ENCODE measurements at places on chromosomes 2 and 18.

GRCh38 chr2:195168369-195168768, 488.7 kb upstream of the SLC39A10 start:
- DNase-seq, result no peak

- no peak for DNase-seq
Observed at GRCh38 chr2:55985406-55985805, 61.8 kb upstream of the EFEMP1 start.

DNA sequence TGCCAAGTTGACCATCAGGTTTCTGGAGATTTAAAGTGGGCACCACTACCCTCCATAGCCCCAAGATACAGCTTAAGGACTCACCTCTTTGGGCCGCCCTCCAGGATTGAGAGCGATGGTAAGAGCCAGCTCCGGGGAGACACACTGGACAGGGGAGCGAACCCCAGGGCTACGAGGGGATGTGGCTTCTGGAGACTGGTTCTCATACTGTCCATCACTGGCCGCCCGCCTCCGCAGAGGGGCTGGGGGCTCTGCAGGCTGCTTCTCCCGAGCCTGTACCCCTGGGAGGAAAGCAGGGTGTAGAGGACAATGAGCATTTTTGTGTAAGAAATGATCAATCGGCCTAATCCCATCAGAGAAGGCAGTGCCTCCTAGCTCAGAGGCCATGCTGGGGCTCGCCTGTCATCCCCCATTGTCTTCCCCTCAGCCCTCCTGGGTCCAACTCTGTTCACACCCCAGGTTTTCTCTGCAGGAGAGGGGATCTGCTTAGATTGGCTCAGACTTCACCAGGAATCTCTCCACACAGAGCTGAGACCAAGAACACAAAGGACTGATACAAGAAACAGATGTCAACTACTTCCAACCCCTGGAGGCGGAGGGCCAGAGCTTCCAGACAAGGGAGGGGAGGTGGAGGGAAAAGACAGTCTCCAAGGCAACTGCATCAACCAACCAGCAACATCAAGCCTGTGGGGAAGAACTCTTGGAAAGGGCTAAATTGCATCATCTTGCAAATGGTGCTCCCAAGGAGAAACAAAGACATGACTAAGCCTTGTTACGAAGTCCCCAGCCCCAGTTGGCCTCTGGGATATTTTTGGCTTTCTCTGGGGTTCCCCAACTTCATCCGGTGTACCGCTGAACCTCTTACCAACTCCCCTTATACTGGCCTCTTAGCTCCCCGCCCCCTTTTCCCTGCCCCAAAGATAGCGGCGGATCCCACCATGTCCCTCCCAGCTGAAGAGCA, 166.6 kb downstream of the TNS1 start:
- DNase-seq, result no peak

DNA sequence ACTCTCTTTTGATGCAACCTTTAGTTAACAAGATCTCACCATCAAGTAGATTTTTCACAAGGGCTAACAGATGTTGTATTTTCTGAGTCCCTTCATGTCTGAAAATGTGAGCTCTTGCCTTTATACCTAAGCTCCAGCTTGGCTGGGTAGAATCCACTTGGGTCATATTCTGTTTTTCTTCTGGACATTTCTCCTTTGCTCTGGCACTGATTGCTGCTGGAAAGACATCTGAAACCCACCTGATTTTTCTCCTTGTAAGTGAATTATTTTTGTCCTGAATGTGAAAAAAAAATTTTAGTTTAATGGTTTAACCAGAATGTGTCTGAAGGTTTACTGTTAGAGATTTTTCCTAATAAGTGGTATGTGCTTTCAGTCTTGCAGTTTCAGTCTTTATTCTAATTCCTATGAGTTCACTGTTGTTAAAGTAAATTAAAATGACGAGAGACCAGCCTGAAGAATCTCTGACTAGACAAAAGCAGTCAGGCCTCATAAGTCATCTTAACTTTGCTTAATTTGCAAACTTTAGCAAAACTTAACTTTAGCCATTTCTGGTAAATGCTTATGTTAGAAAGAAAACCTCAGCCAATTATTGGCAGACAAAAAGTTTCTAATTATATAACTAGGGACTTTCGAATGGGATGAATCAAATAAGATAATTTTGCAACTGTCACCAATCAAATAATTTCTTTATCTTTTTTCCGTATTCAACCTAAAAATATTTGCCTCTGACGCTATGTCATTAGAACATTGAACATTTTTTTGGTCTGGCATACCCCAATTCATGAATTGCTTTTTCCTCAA, 70.8 kb downstream of the ACAA2 start:
- no peak for DNase-seq

DNA sequence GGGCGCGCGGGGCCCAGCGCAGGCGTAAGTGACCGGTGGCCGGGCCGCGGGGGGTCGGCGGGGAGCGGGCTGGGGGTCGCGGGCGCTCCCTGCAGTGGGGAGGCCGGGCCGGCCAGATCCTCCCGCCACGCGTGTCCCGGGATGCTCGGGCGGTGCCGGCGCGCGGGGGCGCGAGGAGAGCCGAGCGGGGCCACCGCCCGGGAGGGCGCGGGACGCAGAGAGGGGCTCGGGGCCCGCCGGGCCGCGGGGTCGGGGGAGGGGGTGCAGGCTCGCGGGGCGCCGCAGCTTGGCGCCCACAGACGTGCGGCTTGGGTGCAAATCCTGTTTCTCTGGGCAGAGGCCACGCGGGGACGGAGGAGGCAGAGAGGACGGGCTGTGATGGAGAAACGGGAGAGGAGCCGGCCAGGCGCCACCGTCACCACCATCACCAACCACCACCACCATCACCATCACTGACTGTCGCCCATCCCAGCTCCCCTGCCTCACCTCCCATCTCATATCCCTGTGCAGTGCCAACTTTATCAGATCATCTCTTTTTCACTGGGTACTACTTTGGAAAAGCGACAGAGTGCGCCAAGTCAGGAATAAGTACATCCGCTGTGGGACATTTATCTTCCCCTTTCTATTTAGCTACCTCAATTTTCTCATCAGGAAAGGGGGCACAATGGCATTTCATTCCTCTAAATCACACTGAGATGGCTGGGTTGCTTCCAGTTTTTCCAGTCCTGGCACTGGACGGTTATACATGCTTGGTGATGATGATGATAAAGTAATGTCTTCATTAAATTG, 97.2 kb upstream of the GPR45 start:
- no peak for DNase-seq

DNA sequence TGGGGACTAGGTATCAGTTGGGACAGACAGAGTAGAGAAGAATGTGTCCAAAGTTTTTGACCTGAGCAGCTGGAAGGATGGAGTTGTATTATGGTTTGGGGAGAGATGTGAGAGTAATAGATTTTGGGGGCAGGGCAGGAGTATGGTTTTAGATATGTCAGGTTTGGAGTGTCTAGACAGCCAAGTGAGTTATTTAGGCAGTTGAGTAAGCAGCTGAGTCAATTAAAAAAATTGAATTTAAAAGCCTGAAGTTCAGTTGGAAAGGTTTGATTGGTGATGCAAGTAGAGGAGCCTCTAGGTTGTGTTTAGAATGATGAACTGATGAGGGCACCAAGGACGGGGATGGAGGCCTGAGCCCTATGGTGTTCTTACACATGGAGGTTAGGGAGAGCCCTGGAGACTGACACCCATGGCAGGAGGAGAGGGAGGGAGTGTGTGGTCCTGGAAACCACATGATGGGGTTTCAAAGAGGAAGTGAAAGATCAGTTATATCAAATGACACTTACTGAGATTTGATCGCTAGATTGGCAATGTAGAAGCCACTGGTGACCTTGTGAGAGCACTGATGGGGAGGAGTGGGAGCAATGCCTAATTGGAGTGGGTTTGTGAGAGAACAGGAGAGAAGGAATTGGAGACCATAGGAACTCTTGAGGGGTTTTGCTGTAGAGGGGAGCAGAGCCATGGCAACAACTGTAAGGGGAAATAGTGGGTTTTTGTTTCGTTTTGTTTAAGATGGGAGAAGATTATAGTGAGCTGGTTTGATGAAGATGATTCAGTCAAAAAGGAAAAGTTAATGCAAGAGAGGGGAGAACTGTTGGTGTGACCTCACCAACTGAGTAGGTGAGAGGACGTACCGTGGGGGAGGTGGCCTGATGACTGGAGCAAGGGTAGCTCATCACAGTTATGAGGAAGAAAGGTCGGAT, 10.3 kb downstream of the ITGA6 start:
- no peak for DNase-seq

DNA sequence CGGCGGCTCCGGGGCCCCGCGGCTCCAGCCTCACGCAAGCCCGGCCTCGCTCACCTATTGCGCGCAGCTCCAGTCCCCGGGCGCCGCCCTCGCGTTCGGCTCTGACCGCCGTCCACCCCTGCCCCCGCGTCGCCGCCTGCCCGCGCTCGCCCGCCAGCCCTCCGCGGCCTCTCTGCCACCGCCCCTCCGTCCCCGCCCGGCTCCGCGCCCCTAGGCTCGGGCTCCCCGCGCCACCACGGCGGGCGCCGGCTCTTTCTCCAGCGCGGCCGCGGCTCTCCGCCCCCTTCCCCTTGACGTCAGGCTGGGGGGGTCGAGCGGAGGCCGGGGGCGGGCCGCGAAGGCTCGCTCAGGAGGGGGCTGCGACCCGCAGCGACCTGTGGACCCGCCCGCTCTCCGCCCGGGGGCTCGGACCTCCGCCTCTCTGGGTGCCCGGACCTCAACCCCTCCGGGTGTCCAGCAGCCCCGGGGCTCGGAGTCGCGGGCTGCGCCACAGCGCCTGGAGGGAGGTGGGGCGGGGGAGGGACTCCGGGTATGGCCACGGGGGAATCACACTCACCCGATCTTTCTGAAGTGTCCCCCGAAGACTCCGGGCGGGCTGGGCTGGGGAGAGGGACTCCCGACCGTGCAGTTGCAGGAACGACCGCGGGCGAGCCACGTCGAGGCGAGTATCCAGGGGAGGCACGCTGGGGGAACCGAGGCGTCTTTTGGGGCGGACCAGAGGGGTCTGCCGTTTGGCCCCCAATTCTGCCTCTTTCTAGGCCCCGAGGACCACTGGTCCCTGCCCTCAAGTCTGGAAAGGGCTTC, at the start of gene SEMA4C:
TSS of gene SEMA4C (minus strand) at position 259 of the 804 bp plus-strand sequence. CDS start 2,194 bp downstream, outside the sequence.
- DNase-seq, result no peak

- peak; percentile 36 for DNase-seq
Observed at GRCh38 chr2:62304429-62305417, 108.8 kb downstream of the B3GNT2 start.

- no peak for DNase-seq
Observed at GRCh38 chr18:26977781-26978180, 112.3 kb upstream of the AQP4 start.

GRCh38 chr2:150981826-150982225, 279.8 kb downstream of the RBM43 start:
- no peak for DNase-seq

Measured in stimulated activated CD4-positive, alpha-beta T cell treated with anti-CD3 and anti-CD28 coated beads, Interleukin-15, amount 100 ng/mL, for 48 hours (primary cell).